ENCODE measurements at places on chromosomes 2 and 18.

DNA sequence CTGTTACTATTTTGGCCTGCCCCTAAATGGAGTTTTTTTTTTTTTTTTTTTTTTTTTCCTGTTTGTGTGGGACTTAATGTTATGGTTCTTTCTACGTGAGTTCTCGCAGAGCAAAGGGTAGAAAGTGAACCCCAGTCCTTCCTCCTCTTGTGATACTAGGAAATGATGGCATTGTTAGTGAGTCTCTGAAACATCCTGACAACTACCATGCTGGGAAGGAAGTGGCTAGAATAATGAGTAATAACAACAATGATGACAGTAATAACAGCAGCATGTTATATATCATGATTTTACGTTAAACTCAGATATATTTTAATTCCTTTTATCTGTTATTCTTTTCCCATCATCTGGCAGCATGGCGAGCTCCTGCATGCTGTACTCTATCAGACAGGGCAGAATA is 216.2 kb upstream of the LINC00305 start:
- DNase-seq, result no peak
- H3K4me3 ChIP-seq, result no peak overlapping the region
- no peaks in the 10 kb centered on the region for H3K4me1 ChIP-seq
- no peaks in the 10 kb centered on the region for H3K36me3 ChIP-seq

DNA sequence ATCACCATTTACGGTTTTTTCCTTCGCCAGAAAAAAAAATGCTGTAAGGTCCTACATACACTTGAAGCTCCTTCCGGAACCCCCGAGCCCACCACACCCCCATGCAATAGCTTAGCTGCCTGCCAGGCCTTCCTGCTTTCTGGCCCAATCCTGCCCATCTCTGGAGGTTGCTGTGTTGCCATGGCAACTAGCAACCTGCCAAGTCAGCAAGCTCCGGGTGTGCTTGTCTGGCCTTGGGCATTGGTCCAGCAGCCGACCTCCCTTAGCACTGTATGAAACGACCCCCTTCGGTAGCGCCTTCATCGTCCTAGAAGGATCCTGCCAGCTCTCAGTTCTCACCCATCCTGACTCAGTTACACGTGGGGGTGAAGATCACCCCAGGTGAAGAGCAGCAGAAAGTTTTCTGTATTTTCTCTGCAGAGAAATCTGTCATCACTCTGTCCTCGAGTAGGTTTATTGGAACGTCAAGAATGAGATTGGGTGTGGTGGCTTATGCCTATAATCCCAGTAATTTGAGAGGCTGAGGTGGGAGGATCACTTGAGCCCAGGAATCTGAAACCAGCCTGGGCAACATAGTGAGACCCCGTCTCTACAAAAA is 47.4 kb upstream of the MTCL1 start:
- peaks cover 6% of the 10 kb centered on the region for H3K27me3 ChIP-seq
- no peak overlapping the region for H3K4me3 ChIP-seq
- DNase-seq, result no peak

DNA sequence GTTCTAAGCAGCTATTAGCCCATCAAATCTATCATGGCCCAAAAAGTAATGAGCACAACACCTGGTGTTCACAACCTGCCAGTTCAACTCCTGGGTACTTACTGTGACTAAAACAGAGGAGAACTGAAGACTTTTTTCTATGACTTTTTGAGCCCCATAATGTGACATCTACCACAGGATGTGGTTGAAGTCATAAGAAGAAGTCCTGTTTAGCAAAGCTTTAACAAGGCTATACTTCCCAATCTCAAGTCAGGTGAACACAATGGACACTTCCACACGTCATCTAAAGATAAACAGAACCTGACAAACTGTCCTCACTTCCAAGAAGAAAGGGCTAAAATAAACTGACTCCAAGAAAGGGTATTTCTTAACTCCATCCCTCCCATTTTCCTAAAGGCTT is 138.8 kb downstream of the ATAD2B start:
- peaks cover 28% of the 10 kb centered on the region for H3K36me3 ChIP-seq
- peak overlapping the region; percentile 51 for H3K27ac ChIP-seq
- H3K4me1 ChIP-seq, result peaks cover 4% of the 10 kb centered on the region
- no peaks in the 10 kb centered on the region for H3K27me3 ChIP-seq

DNA sequence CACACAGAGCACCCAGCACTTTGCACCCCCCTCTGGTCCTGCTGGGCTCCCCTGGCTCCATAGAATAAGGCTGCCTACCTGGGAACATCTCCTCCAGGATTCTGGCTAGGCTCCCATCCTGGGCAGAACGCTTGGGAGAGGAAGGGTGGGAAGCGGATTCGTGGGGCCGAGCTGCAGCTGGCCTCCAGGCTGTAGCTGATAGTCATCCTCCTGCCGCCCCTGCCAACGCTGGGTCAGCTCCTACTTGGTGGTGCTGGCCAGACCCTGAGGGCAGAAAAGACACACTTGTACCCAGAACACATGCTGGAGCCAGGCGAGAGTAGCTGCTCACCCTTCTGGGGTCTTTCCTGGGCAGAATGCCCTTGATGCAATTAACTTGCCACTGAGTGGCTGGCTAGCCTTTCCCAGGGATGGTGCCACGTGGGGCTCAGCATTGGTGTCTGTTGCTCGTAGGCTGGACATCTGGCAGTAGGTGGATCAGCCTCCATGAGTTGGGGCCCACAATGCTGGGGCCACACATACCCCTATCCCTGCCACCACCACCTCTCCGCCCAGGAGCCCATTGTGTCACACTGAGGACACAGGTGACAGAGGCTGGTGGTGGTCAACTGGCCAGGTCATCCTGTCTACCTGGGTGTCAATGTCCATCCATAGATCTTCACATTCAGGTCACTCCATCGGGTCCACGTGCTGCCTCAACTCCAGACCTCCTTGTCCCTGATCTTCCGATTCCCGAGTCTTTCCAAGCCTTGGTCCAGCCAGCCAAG is 112.8 kb downstream of the NDUFA10 start:
- no peak for DNase-seq
- H3K36me3 ChIP-seq, result no peaks in the 10 kb centered on the region
- H3K27ac ChIP-seq, result peak overlapping the region; percentile 99
- H3K27me3 ChIP-seq, result no peaks in the 10 kb centered on the region
- no peak overlapping the region for H3K4me3 ChIP-seq

- DNase-seq, result no peak
- H3K36me3 ChIP-seq, result no peaks in the 10 kb centered on the region
- H3K4me1 ChIP-seq, result peaks cover 5% of the 10 kb centered on the region
- H3K27me3 ChIP-seq, result no peaks in the 10 kb centered on the region
- no peak overlapping the region for H3K4me3 ChIP-seq
These were observed 93.2 kb downstream of the KCNS3 start for GRCh38 chr2:17971531-17972125.

DNA sequence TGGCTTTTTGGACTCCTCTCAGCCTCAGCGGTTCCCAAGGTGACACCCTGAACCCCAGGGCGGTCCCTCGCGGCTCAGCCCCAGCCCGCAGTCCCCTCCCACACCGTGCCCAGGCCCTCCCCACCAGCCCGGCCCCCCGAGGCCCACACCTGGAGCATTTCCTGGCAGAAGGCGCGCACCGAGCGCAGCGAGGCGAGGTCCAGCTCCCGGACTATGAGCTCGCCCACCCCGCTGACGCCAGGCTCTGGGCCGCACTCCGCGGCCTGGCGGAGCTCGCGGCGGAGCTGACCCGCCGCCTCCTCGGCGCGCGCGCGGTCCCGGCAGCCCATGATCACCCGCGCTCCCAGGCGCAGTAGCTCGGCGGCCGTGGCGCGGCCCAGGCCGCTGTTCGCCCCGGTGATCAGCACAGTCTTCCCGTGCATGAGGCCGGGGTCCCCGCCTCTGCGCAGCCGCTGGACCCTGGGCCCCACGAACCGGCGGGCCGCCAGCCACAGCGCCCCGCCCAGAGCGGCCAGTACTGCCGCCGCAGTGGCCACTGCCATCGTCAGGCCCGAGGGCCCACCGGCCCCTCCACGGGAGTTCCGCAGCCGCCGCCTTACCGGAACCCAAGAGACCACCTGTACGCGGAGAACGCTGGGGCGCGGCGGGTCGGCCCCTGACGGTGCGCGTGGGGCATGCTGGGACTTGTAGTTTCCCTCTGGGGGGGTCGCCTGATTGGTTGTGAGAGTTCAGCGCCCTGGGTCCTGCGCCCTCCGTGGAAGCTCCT is at the start of gene RDH14:
Gene RDH14, minus strand, starts transcription at position 623 of the 766 bp plus-strand sequence. Its CDS starts 81 bp downstream, at position 542.
- H3K4me1 ChIP-seq, result peaks cover 15% of the 10 kb centered on the region
- peaks cover 3% of the 10 kb centered on the region for H3K36me3 ChIP-seq
- DNase-seq, result peak; percentile 96
- peak within 1 kb of the TSS; percentile 83 for H3K4me3 ChIP-seq
- peak within 1 kb of the TSS; percentile 99 for H3K27ac ChIP-seq

DNA sequence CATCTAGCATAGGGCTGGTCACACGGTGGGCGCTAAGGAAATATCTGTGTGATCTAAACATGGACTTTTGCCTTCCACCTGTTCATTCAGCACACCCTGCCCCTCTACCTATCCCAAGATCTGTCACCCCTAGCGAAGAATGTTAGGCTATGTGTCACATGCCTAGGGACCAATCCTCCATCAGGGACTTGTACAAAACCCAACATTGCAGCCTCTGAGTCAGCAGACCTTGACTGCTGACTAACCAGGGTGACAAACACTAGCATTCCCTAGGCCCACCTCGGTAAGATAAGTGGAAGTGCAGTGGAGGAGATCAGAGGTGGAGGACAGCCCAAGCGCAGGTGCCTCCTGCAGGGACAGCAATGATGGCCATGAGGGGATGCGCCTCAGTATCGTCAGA is 99.2 kb downstream of the SOX11 start:
- DNase-seq, result no peak
- no peaks in the 10 kb centered on the region for H3K36me3 ChIP-seq
- H3K4me3 ChIP-seq, result no peak overlapping the region
- H3K27ac ChIP-seq, result no peak overlapping the region
- H3K4me1 ChIP-seq, result no peaks in the 10 kb centered on the region
- H3K27me3 ChIP-seq, result no peaks in the 10 kb centered on the region

Measured in left lung (tissue), 14 donors.